GM06990 (cell line): ENCODE measurements at places on chromosomes 11 and 22.

DNA sequence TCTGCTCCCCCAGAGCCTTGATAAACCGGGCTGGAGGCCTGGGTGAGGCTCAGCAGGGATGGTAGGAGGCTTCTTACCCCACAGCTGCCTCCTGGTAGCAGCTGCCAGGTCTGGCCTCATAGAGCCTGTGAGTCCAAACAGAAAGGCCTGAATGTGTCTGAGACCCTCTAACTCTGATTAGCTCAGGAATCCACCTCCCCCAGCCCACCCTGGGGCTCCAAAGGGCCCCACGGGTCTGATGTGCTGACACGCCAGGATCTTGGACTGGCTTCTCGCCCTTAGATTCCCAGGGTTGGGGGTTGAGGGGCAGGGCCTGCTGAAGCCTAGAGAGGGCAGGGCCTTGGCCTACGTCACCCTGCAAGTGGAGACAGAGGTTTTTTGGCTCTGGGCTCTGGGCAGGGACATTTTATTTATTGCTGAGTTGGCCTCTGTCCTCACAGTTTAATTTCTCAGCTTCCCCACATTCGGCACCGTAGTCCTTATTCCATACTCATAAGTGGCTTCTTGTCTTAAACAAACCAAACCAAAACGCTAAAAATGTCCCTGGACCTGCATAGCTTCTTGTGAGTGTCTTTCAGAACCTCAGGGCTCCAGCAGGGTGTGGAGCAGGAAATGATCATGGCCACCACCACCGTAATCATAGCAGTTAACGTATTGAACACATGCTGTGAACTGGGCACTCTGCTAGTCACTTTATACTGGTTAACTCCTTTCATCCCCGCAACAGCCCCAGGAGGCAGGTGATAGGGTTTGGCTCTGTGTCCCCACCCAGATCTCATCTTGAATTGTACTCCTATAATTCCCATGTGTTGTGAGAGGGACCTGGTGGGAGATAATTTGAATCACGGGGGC lies 25.1 kb downstream of the KIAA1671 start:
- DNase-seq = no peak

DNA sequence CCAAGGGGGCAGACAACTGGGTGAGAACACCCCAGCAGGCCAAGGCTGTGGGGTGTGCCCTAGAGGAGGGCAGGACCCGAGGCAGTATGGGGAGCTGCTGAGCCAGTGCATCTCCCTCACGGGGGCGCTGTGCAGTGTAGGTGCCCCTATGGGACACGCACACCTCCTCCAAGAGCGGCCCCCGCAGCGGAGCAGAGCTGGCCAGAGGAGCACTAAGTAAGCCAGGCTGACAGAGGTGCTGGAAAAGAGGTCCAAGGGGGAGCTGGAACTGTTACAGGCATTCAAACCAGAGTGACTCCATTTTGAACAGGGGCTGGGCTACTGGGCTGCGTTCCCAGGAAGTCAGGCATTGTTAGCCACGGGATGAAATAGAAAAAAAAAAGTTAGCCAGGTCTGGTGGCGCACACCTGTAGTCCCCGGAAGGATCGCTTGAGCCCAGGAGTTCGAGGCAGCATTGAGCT lies 41.8 kb downstream of the TST start:
- peak; percentile 72 for DNase-seq

DNA sequence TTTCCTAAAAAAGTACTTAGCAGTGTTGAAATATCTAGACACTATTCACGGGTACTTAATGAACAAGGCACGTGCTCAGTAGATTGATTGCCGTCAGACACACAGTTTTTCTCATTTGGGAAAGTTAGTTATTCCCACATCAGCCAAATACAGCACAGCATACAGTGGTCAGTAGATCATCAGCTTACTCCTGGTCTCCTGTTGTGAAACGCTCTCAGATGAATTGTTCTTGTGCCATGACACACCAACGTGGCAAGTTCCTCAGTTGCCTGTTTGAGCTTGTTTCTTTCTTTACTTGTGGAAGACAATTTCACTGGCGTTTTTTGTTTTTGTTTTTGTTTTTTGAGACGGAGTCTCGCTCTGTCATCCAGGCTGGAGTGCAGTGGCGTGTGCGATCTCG lies 8.6 kb downstream of the TAB1 start:
- no peak for DNase-seq

GRCh38 chr11:66688561-66689534 lies 11.2 kb upstream of the RBM4B start:
- DNase-seq = no peak

DNA sequence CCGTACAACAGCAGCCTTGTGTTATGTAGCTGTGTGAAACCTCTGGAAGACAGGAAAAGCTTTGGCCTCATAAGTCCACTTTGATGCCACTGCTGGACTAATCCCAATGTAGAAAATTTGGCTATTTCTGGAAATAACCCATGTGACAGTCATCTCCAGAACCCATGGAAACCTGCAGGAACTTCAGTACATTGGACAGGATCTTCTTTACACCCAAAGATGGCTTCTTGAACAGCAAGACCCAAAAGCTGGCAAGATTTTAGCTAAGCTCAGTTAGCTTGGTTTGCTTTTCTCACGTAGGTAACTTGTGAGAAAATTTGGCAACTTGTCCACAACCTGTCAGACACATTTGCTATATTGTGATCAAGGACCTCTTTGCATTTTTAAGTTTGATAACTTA lies 74.8 kb upstream of the RCN1 start:
- no peak for DNase-seq

DNA sequence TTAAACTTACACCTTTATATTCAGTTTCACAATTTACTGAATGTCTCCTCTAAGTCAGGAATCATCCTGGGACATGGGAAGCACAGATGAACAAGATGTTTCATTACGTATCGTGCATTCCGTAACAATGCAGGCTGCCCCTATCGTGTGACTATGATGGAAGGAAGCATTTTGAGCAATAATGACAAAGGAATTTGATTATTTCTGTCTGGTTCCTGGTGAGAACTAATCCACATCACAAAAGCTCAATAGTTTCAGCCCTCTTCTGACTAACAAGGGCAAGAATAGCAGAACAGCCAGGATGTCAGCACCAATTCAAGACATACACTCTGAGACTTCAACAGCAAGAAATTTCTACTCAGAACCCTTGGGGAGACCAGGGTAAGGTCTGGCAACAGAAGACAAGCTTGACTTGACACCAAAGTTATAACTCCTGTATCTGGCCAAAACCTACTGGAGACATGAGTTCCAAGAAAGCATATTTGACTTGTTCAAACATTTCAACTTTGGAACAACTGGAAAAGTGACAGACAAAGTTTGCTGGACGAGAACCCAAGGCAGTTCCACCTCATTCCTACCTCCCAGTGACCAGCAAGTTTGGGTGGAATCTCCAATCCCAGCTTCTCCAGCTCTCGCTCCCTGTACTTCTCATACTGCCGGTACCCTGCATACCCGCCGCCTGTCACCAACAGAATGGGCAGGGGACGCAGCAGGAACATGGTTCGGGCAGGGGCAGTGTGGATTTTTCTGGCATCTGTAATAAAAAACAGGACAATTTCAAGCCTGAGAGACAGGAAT lies 14.3 kb downstream of the PISD start:
- no peak for DNase-seq

DNA sequence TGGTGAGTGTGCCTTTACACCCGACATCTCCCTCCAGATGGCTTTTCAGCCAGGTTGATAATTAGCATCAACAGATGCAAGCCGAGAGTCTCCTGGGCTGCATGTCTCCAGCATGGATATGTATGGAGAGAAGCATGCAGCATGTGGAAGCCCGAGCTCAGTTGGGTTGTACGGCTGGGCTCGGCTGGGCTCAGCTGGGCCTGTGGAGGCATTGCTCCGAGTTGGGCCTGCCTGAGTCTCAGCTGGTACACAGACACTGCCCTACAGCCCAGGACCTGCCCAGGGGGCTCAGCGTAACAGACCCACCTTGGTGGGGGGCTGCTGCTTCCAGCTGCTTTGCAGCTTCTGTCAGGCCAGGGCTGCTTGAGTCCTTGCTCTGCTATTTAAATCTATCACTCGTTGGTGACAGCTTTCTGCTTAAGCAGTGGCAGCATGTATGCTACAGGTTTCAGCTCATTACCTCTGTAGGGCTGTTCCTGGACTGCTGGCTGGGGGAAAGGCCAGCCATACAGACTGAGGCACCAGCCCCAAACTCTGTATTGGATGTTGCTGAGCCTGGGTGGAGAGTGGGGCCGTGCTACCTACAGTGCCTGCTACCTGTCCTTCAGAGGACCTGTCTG lies 115.5 kb downstream of the TEAD1 start:
- no peak for DNase-seq

- no peak for DNase-seq
These were observed 12.3 kb downstream of the PRR33 start for GRCh38 chr11:1879342-1879940.

DNA sequence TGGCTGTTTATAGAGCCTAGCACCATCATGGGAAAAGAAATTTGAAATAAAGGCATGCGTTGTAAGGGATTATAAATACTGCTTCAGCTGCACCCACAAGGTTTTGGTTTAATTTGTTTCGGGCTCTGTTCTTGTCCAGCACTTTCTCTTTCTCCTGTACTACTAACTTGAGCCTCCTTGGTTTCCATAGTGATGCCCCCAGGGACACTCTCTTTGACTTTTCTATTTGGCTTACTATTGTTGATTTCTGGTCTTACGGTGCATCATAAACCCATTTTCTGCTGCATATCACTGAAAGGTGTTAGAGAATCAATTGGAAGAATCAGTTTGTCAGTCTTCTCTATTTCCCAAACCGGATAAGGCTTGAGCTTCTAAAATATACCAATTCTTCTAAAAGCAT lies 1674.3 kb upstream of the RAG2 start:
- no peak for DNase-seq

- DNase-seq = no peak
These were observed 35.9 kb downstream of the MAP6 start for GRCh38 chr11:75632962-75633361.

DNA sequence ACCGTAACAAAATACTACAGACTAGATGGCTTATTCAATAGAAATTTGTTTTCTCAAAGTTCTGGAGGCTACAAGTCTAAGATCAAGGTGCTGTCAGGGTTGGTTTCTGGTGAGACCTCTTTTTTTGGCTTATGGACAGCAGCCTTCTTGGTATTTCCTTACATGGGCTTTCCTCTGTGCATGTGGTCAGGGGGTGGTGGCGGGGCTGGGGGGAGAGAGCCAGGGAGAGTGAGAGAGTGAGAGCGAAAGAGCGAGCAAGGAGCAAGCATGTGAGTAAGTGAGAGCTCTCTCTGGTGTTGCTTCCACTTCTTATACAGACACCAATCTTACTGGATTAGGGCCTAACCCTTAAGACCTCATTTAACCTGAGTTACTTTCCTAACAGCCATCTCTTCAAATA lies 181.5 kb downstream of the TMEM135 start:
- no peak for DNase-seq

- no peak for DNase-seq
These were observed 53.9 kb upstream of the TIMP3 start for GRCh38 chr22:32747588-32747987.

DNA sequence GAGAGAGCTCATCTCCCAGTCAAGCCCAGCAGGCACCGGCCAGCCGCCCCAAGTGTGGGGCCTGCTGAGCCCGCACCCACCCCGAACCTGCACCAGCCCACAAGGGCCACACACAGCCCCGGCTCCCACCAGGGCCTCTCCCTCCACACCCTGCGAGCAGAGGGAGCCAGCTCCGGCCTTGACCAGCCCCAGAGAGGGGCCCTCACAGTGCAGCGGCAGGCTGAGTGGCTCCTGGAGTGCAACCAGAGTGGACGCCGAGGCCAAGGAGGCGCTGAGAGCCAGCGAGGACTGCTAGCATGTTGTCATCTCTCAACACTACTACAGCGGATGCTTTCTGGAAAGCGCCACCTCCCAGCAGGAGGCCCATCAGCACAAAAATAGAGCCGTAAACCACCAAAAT lies 10.9 kb downstream of the DEFB108B start:
- DNase-seq = no peak

DNA sequence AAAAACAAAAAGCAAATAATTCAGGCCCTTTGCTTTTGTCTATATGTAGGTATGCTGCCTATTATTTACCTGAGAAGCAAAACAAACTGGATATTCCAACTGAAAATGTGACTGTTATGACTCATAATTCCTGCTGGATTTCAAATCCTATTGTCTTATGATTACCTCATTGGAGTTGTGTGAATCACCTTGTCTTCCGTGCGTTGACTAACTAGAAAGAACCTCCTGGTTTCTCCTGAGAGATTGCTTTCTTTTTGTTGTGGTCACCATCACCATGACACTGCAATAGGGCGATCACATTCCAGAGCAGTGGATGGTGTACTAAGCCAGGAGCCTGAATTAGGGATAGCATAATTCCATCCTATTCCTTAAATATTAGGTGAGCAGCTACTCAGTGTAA lies 23.0 kb upstream of the EXPH5 start:
- no peak for DNase-seq
